ENCODE measurements at places on chromosomes 3 and 15.
A peak's percentile ranks its signal among the peaks of the same experiment; 100 is the strongest.

GRCh38 chr3:185916042-185916833 is 21.6 kb downstream of the TRA2B start:
- DNase-seq, result no peak

DNA sequence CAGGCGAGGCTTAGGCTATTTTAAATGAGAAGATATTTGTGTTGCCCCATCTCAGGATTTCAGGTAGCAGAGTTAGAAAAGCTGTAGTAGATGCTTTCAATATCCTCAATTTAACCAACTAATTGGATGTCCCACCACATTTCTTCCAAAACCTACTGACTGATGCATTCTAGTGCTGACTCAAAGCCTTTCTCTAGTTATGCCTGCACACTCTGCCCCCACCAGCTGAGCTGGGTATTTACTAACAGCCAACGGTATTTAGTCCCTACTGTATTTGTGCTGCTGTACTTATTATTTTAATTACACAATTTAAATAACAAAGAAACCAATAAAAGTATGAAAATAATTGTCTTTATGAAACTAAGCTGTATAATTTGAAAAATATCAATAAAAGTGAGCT is 139.5 kb downstream of the OSBPL10 start:
- DNase-seq, result no peak

- no peak for DNase-seq
Measured at GRCh38 chr3:157475921-157476414, 27.2 kb downstream of the VEPH1 start.

GRCh38 chr3:114451561-114452018 is 157.8 kb downstream of the TIGIT start:
- DNase-seq, result no peak

GRCh38 chr15:85473455-85473854 is 93.1 kb downstream of the AKAP13 start:
- DNase-seq, result no peak

DNA sequence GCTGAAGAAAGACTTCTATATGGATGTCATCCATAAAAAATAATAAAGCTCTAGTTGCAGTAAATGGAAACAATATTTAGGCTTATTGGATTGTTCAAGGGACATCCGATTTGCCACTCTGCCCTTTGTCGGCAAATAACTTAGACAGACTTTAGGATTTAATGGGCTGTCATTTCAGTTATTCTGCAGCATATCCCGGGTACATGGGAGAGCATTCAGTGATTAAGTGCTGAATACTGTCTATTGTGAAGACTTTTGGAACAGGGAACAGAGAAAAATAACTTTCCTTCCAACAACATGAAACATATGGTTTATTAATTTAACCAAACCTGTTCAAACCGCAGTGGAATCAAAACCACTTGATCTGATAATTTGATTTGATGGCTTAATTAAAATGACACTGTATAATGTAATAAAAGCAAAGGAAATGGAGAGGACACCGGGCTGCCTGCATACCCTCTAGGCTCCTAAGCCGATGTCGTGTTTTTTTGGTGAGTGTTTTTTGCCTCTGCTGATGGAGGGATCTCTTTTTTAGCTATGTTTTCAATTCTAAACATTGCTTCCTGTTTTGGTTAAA is 199.3 kb downstream of the FEZF2 start:
- no peak for DNase-seq

- DNase-seq, result no peak
Measured at GRCh38 chr3:184366619-184367289, 5.2 kb downstream of the POLR2H start.

DNA sequence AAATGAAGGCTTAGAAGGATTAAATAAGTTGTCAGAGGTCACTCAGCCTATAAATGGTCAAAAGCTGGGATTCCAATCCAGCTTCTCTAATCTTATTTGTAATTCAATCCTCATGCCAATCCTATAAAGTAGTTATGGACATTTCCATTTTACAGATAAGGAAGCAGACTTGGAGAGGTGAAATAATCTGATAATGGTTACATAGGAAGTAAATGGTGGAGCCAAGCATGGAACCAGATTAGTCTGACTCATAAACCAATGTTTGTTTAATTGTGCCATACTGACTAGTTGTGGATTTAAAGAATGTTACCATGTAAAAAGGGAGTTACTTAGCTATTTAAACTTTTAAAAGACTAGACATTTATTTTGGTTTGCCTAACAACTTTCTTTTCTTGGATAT is 59.7 kb downstream of the KCNAB1 start:
- no peak for DNase-seq

DNA sequence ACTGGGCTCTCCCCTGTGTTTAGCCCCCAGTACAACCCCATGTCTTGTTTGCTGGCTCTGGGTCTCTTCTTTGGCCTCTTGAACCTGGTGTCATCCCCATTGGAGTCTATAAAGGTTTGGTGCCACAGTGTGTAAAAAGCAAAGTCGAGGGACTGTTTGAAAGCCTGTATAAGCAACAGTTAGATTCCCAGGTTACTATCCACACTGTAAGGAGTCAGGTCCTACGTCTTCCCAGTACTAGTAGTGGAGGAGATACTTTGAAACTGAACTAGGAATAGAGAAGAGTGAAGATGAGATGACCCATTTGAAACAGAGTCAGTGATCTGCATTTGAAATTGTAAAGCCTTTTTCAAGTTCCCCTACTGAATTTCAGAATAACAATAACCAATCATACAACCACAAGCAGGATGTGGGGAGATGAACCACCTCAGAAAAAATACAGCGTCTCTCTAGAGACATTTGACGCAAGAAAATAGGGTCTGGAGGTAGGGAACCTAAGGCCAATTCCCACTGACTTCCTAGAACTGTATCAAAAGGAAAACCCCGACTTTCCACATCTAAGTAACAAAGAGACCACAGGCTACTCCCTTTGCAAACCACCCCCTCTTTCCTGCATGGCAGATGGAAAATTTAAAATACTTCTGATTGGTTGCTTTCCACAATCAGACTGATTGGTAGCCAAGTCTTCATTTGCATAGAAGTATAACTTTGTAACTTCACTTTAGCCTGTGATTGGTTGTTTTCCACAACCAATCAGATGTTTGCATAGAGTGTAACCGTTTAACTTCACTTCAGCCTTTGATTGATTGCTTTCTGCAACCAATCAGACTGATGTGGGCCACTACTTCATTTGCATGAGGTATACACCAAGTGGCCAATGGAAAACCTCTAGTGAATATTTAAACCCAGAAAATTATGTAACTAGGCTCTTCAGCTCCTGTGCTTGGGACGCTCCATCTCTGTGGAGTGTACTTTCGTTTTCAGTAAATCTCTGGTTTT is 49.9 kb upstream of the NEDD4 start:
- no peak for DNase-seq

DNA sequence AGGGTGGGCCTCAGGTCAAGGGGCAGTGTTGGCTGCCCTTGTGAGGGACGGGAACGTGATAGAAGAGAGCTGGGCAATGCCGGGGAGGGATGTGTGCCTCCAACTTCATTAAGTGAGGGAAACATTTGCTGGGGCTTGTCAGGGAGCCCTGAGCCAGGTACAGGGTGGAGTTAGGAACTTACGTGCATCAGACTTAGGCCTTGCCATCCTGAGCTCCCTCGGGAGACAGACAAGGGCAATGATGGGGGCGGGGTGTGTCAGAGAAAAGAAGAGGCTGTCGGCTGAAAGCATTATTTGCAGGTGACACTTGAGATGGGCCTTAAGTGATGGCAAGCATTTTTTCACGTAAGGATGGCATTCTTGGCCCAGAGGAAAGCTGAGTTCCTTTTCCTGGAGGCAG is 1.6 kb downstream of the FAM131A start:
- DNase-seq, result no peak

GRCh38 chr15:84861781-84862180 is 22.7 kb upstream of the SLC28A1 start:
- DNase-seq, result no peak

DNA sequence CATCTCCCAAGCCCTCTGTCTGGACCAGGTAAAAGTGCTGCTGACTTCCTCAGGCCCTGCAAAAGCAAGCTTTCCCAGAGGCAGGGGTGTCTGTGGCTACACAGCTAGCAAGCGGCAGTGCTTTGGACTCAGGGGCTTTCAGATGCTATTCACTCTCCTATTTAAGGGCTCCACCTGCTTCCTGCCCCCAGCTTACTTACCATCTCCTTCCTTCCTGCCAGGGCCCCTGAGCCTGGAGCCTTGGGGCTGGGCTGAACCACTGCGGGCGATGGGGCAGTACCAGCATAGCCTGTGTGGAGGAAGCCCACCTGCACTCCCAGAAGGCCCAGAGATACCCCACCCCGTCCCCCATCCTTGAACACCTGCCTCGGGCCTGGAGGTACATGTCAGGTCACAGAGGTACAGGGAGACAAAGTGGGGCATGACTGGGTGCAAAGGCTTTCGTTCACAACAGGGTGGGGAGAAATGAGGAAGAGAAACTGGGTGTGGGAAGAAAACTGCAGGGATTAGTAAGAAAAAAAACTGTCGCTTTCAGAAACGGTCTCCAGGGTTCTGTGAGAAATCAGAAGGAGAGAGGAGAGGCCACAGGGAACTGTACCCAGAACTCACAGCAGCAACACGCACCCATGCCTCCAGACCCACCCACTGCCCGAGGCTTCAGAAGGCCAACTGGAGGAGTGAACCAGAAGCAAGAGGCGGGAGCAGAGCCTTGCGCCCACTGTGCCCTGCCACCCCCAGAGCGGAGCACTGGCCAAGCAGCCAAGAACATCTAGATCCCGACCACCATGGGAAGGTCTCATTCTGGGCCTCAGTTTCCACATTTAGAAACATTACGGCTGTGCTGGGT is 49.5 kb downstream of the CCDC12 start:
- peak; percentile 95 for DNase-seq

DNA sequence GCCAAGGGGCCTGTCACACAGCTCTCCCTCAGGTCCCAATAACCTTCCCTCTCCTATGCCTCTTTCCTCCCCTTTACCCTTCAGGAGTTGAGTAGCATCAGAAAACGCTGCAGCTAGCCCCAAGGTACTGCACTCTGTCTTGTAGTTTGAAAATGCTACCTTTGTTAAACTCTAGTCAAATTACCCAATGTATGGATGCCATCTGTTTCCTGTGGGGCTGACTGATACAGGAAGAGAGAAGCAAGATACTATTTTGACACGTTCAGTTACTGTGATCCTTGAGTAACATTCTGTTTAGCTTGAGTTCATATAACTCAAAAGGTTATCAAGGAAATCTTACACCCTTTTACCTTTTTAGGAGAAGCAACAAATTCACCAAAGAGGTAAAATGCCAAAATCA is 493.1 kb downstream of the FHIT start:
- no peak for DNase-seq

GRCh38 chr3:78139166-78139565 is 1099.3 kb downstream of the ROBO2 start:
- DNase-seq, result no peak

DNA sequence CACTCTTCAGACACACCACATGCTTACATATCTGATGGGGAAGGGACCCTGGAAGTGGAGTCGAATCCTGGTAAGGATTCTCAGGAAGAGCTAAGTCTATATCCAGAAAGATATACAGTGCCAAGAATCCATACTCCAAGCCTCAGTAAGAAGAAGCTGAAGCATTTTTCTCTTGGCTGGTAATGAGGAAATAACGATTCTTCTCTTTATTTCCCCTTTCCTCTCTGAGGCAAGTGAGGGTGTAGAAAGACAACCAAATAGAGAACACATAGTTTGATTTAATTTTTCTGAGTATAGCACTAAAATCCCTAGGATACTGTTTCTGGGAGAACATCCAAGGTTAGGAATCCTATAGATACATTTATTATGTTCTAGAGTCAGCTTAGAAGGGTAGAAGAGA is 857.3 kb downstream of the TUSC7 start:
- DNase-seq, result no peak

Data from GM12864 (cell line).